ENCODE measurements at places on chromosomes 11 and 22. TPM values are rescaled to one million over a fixed set of nuclear protein-coding genes. Genes with fewer than 3 reads are reported as not detected.

NTM gene
- polyA plus RNA-seq, result 20.0 TPM

OR52E8 gene
- not detected for polyA plus RNA-seq

WNT11 gene
- 0.43 TPM for polyA plus RNA-seq

MRGPRE gene
- not detected for polyA plus RNA-seq

DRD2 gene
- 0.10 TPM for polyA plus RNA-seq

CD3E gene
- polyA plus RNA-seq, result not detected

RIMBP3C gene
- not detected for polyA plus RNA-seq

FLRT1 gene
- 0.03 TPM for polyA plus RNA-seq

- H3K4me1 ChIP-seq, result no peaks in the 10 kb centered on the region
- H3K27ac ChIP-seq, result no peak overlapping the region
- H3K27me3 ChIP-seq, result no peaks in the 10 kb centered on the region
- H3K4me3 ChIP-seq, result no peak overlapping the region
Observed at GRCh38 chr11:111623527-111624030, 21.3 kb downstream of the SIK2 start.

DNA sequence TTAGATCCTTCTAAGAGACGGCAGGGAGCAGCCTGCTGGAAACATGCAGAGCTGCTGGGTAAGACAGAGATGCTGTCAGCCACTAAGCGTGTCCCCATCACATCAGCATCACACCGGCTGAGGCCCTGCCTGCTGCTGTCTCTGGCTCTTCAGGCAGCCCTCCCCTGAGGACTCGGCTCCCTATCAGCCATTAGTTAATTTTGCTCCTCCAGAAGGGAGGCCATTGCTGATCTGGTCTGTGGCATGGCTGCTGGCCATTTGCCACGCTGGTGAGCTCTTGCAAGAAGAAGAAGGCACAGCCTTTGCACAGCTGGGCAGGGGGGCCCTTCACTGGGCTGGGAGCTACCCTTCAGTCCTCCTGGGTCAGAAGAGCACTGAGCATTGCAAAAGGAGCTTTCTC lies 131.2 kb upstream of the PARVA start:
- no peaks in the 10 kb centered on the region for H3K4me1 ChIP-seq
- H3K4me3 ChIP-seq, result no peak overlapping the region
- H3K36me3 ChIP-seq, result peaks cover 45% of the 10 kb centered on the region
- DNase-seq, result peak; percentile 67
- H3K27ac ChIP-seq, result no peak overlapping the region

GRCh38 chr11:126874276-126874675 lies 126.3 kb downstream of the KIRREL3 start:
- no peak overlapping the region for H3K4me3 ChIP-seq
- H3K27ac ChIP-seq, result no peak overlapping the region
- no peak for DNase-seq

DNA sequence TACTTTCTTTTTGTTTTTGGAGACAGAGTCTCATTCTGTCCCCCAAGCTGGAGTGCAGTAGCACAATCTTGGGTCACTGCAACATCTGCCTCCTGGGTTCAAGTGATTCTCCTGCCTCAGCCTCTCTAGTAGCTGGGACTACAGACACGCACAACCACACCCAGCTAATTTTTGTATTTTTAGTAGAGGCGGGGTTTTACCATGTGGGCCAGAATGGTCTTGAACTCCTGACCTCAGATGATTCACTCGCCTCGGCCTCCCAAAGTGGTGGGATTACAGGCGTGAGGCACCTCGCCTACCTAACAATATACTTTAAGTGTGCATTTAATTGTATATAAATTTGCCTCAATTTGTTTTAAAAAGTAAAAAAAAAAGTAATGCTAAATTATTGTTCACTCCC lies 38.4 kb downstream of the GRK3 start:
- H3K36me3 ChIP-seq, result peaks cover 5% of the 10 kb centered on the region
- no peak overlapping the region for H3K27ac ChIP-seq
- no peak overlapping the region for H3K4me3 ChIP-seq
- no peak for DNase-seq

DNA sequence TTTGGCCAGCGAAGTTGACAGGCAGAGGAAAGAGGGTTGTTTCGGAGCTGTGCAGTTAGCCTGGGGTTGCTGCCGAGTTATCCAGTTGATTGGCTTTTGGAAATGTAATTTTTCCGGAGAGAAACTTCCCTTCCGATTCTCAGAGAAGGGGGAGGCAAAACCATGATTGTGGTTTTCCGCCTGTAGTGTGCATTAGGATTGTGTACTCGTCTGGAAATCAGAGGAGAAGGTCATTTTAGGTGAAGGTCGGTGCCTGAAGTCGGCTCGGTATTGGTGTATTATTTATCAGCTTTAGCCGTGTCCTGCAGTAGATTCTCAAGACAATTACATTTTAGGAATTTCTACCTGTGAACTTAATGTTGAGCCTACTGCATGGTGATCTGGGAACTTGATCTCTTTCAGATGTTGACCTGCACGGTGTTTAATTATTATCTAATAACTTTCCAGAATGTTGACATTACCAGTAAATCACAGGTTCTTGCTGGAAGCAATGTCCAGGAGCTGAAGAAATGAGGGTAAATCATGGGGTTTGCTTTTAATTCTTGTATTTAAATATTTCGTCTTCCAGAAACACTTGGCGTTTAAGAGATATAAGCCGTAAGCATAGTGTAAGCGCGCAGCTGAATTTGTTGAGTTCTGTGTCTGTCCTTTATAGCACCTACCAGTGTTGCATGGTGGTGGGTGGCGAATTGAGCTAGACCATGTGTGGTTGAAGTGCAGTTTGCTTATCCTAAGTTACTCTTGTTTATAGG lies 1.3 kb downstream of the ARHGEF12 start:
- peak overlapping the region; percentile 78 for H3K27ac ChIP-seq
- peaks cover 22% of the 10 kb centered on the region for H3K4me1 ChIP-seq
- H3K27me3 ChIP-seq, result no peaks in the 10 kb centered on the region
- no peaks in the 10 kb centered on the region for H3K36me3 ChIP-seq
- no peak for DNase-seq

DNA sequence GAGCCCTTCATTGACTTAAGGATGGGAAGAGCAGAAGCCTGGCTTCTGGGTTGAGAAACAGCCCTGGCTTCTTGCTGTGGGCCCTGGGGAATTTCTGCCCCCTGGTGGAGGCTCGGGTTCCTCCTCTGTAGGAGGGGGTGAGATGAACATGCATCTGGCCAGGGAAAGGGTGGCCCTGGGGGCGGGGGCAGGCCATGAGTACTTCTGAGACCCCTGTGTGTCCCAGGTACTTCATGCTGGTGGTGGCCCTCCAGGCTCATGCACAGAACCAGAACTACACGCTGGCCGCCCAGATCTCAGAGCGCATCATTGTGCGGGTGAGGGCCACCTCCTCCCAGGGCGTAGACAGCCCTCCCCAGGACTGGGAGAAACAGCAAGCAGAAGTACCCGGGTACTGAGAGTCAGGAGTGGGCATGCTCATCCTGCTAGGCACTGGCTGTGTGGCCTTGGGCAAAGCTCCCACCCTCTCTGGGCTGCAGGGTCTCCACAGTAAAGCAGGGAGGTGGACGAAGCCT lies 15.8 kb downstream of the TMEM258 start:
- H3K36me3 ChIP-seq, result no peaks in the 10 kb centered on the region
- DNase-seq, result peak; percentile 90
- H3K27me3 ChIP-seq, result no peaks in the 10 kb centered on the region
- peaks cover 34% of the 10 kb centered on the region for H3K4me1 ChIP-seq

DNA sequence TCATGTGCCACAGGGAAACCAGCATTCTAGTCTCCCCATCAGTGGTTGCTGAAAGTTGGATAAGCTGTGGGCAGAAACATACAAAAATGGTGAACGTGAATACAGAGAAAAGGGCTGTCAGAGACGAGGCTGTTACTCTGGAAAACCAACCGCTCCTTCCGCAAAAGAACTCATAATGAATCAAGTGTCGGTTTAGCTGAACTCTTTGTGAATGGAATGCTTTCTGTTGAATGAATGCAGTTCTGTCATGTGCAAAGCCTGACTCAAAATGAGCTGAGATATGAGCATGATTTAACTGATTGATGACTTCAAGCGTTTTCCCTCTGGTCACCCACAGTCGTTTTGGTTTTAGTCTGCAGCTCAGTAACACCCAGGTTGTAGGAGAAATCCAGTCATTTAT lies 298.3 kb downstream of the ETS1 start:
- H3K4me3 ChIP-seq, result no peak overlapping the region
- H3K27me3 ChIP-seq, result no peaks in the 10 kb centered on the region
- no peak overlapping the region for H3K27ac ChIP-seq

GRCh38 chr11:130909650-130910049 lies 6.6 kb downstream of the SNX19 start:
- no peaks in the 10 kb centered on the region for H3K27me3 ChIP-seq
- peaks cover 67% of the 10 kb centered on the region for H3K36me3 ChIP-seq
- no peak overlapping the region for H3K4me3 ChIP-seq
- H3K27ac ChIP-seq, result no peak overlapping the region

DNA sequence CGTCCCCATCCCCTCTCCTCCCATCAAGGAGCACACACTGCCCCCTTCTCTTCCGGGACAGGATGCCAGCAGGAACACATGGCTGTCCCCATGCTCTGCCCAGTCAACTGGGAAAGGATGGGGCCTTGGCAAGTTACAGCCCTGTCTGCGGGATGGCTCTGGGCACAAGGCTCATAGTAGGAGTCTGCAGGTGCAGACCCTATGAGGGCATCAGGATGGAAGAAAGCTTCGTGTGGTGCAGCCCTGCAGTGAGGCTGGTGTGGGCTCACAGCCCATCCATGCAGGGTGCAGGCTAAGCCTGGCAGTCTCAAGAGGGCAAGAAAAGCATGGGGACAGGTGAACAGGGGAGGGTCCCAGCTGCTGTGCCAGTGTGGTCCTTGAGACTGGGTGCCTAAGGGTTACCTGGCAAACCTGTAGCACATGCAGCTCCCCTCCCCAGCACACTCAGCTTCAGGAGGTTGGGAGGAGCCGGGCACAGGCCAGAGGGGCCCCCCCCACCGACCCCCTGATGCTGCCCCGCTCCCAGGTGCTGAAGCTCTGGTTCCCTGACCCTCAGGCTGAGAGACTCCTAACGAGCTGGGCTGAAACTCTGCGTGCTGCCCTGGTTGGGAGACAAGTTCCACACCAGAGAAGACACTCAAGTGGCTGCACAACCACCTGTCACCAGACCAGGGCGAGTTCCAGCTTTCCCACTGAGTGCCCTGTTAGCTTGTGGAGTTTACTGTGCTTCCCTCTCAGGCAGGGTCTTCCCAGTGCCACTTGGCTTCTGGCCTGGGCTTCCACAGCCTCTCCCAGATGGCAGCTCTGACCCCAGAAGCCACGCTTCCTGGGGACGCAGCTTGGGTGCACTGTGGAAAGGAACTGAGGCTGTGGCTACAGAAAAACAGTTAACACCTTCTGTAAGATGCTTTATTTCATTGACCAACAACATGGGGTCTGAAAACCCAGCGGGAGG lies 3.3 kb upstream of the SCARF2 start:
- no peak for DNase-seq
- H3K27me3 ChIP-seq, result no peaks in the 10 kb centered on the region
- peaks cover 7% of the 10 kb centered on the region for H3K36me3 ChIP-seq
- H3K4me1 ChIP-seq, result peaks cover 14% of the 10 kb centered on the region
- no peak overlapping the region for H3K27ac ChIP-seq

- no peak overlapping the region for H3K4me3 ChIP-seq
- H3K27ac ChIP-seq, result no peak overlapping the region
- no peaks in the 10 kb centered on the region for H3K36me3 ChIP-seq
- H3K4me1 ChIP-seq, result no peaks in the 10 kb centered on the region
Observed at GRCh38 chr11:94533206-94533605, 10.5 kb upstream of the FUT4 start.

DNA sequence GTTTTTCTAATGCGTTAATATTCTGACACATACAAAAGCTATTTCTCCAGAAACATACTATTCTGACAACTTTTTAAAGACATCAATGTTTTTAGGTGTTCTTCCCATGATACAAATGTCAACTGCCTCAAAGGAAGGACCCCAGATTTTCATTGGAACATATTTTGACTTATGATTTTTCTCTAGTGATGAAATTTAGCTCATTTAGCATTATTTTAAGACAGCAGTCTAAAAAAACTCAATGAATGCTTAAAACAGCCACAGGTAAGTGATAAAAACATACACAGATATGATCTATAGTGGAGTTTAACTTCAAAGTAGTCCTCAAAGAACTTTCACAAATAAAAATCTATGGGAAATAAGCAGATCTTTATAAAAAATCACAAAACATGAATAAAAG lies 24.9 kb downstream of the XKR3 start:
- H3K4me3 ChIP-seq, result no peak overlapping the region
- no peak overlapping the region for H3K27ac ChIP-seq
- no peaks in the 10 kb centered on the region for H3K4me1 ChIP-seq

DNA sequence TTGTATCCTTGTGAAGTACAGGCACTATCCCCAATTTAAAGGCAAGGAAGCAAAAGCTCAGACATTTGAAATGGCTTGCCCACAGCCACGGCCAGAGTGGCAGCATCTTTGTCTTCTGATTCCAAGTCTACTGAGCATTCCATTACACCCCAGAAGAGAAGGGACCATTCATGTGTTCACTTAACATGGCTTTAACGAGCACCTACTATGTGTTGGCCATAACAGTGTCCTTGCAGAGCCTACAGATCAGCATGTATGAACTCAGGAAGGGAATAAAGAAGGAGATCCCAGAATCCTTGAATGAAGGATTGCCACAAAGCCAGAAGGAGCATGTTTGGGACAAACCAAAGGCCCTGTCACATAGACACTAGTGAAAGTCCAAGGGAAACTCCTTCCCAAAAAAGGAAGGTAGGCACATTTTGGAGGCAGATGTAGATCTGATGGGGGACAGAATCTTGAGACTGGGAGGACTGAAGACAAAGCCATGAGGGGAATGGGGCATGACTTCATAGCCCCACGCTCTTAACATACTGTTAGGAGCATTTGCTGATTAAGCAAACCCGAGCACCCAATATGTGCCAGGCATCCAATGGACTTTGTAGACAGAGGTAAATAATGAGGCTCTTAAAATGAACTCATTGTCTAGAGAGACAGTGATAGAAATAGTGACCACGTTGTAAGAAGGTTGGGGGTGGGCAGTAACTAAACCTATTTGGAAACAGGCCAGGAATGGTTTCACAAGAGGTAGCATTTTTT lies 54.9 kb downstream of the P4HA3 start:
- no peaks in the 10 kb centered on the region for H3K27me3 ChIP-seq
- H3K27ac ChIP-seq, result no peak overlapping the region
- no peak for DNase-seq
- H3K4me3 ChIP-seq, result no peak overlapping the region
- H3K4me1 ChIP-seq, result no peaks in the 10 kb centered on the region
- H3K36me3 ChIP-seq, result peaks cover 9% of the 10 kb centered on the region

DNA sequence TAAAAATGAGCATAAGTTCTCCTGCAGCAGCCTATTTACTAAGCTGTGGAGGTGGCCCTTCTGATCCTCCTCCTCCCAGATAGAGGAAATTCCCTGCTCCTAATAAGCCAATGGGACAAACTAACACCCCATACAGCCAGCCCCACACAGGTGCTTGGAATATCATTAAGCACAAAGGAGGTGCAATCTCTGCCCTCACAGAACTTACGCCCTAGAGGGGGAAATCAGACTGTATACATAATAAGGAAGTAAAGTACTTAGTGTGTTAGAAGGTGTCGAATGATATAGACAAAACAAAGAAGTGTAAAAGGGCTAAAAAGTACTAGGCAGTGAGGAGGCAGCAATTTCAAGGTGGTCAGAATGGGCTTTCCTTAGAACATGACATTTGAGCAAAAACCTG lies 5.8 kb downstream of the MS4A12 start:
- H3K27ac ChIP-seq, result no peak overlapping the region
- DNase-seq, result no peak
- H3K27me3 ChIP-seq, result no peaks in the 10 kb centered on the region
- H3K4me1 ChIP-seq, result no peaks in the 10 kb centered on the region
- no peak overlapping the region for H3K4me3 ChIP-seq

All from SK-N-SH (cell line).